NCI-H2029 treated with DMSO at 0.1 percent for 48 hours (cell line): ENCODE measurements at places on chromosomes 16 and 17.

DNA sequence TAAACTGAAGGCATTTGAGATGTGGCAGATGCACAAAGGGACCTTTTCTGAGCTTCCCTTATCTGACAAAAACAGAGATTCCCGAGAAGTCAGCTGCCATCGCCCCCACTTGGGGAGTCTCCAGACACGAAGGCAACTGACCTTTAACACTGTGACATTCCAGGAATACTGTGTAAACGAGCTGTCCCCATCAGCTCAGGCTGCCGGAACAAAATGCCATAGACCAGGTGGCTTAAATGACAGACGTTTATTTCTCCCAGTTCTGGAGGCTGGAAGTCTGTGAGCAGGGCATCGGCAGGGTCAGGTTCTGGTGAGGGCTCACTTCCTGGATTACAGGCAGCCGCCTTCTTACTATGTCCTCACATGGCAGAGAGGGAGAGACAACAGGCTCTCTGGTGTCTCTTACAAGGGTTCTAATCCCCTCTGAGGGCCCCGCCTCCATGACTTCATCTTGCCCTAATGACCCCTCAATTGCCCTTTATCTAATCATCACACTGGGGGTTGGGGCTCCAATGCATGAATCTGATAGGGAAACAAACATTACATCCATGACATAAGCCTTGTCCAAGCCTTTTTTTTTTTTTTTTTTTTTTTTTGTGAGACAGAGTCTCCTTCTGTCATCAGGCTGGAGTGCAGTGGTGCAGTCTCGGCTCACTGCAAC is 178.5 kb upstream of the RPL38 start:
- DNase-seq = no peak

DNA sequence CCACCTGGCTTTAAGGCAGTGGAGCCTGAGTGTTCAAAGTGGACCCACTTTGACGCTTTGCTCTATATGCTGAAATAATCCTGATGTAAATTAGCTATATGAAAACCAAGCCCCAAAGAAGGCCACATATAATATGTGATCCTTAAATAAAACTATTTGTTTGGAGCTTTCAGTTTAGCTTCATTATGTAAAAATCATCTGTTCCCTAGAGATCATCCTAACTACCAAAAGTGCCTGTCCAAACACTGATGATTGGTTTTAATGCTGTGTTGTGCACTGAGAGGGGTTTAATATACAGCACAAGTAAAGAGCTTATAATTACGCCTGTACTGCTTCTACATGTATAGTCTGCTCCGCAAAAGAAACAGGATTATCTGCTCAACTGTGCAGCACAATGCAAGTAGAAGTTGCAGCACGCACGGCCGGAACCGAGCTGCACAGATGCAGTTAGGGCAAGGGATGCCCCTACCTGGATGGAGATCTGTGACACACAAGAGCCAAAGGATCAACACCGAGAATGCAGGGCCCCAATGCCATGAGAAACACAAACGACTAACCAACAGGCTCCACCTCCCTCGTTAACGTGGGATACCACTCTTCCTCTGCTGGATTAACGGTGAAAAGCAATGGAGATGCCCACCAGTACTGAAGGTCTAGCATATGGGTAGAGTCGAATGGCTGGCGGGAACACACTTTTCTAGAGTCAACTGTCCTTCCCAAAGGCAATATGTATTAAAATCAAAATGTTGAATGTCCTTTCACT is 20.5 kb downstream of the USP7 start:
- DNase-seq = no peak

DNA sequence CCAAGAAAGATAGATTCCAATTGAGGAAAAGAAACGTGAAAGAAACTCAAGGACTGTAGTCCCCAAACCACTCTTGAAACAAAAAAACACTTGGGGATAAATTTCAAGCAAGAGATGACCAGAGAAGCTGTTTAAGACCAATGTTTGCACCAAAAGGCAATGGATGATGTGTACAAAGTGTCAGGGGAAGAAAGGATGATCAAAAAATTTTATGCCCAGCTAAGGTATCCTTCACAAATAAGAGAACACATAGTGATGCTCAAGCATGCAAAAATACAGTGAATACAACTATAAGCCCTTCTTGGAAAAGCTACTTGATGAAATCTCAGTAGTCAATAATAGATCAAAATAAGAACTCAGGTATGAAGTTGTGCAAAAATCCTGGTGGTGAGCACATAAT is 281.1 kb downstream of the CEP112 start:
- DNase-seq = no peak

GRCh38 chr16:52705122-52705521 is 158.2 kb upstream of the TOX3 start:
- no peak for DNase-seq

DNA sequence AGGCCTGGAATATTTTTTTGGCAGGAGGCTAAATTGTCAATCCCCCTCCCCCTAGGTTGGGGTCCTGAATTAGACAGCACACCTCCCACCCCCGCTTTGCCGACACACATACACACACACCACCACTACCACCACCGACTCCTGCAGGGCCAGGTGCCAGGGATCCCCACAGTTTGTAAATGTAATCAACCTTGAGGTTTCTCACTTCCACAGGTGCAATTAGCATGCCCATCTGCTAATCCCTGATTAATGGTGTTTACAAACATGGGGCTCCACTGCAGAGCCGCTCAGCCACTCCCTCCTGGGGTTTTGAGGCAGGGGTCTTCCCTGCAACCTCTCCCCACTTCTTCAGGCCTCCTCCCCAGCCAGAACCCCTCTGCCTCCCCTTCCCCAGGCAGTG is 11.8 kb downstream of the MRM1 start:
- no peak for DNase-seq

DNA sequence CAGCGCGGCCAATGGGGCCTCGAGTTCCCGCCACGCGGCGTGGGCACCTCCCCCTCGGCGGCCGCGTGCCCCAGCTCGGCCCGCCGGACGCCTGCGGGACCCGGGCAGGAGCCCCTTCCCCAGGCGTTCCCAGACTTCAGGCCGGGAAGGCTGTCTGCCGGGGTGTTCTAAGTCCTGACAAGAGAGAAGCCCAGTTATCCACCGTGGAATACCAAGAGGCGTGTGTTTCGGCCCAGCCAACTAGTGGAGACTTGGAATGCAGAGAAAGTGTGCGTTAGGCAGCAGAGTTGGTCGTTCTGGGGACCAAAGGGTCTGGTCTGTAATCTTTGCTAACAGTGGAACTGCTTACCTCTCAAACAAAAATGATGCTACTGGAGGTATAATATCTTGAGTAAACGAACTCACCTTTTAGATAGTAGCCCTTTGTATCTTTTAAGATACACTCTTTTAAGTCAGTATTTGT is 251 bp upstream of the HSF5 start:
- DNase-seq = no peak

DNA sequence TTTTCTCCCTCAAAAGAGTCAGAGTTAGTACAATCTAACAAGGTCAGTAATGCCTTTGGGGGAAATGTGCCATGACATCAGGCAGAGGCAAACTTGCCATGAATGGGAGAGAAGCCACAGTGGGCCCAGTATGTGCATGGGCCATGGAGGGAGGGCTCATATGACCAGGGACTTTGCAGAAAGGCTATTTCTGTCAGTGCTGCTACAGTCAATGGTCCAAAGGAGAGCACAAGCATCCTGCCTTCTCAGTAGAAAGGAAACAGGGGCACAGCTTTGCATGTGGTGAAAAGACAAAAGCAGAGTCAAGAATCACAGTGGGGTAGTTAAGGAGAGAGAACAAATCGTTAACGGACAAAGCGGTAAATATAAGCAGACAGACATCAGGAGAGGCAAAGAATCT is 11.2 kb upstream of the CORO6 start:
- no peak for DNase-seq

DNA sequence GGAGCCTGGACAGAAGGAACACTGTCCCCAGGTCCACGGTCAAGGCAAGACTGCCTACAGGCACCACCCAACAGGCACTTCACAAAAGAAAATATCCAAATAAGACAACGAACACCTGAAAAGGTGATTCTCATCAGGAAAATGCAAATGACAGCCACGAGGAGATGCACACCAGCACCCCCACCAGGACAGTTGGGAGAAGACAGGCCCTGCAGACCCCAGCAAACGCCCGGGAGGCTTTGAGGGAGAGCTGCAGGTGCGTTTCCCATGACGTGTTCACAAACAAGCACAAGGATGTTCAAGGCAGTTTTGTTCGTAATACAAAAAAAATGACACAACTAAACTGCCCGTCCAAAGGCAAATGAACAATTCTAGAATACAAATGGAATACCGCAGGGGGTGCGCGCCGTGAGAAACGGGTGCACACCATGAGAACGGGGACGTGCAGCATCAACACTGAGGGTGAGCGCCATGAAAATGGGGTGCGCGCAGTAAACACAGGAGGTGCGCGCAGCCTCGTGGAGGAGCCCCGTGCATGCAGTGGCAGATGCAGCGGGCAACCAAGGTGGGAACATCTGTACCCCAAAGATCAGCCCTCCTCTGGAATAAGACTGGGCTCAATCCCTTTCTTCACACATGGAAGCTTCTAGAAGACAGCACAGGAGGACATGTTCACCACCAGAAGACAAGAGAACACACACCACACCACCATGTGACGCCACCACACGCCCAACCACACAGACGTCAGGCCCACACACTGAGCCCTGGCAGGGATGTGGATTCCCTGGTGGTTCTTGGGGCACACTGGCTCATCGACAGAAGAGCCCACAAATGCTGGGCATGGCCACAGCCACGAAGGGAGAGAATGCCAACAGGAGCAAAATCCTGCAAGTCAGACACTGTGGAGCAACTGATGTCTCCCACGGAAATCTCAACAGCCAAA is 91.2 kb downstream of the ZNF778 start:
- no peak for DNase-seq

DNA sequence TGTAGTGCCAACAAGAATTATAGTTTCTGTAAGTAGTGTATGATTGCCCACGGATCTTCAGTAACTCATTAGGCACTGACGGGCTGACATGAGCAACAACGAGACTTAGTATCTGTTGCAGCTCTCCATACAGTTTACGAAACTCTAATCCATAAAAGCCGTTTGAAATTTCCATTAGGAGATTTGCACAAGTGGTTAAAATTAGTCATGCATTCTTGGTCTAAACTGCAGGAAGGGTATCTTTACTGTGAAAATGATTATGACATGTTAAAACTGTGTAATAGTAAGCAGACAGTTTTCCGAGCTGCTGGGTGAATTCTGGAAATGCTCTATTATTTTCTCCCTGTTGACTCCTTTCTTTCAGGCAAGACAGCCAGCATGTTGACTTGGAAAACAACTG is 605.0 kb downstream of the WWOX start:
- DNase-seq = no peak

- DNase-seq = no peak
Observed at GRCh38 chr17:4175921-4176807, 33.2 kb downstream of the CYB5D2 start.

DNA sequence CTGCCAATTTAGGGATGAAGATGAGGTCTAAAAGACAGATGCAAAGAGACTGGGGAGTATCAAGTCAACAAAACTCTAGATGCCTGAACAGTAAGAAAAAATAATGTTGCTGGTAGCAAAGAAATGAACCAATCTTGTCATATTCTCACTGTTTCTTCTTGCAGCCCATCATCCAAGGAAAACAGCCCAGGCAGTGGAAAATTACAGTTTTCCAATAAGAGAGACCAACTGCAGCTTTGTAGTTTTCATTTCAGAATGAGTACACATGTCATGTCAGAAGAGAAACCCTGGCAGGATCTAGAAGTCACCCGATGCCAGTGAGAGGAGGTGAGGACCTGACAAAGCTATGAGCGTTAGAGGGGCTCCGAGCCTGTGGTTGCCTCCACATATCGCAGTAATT is 500.4 kb upstream of the PSMD7 start:
- no peak for DNase-seq

GRCh38 chr16:85025781-85026653 is 1.6 kb upstream of the KIAA0513 start:
- no peak for DNase-seq

DNA sequence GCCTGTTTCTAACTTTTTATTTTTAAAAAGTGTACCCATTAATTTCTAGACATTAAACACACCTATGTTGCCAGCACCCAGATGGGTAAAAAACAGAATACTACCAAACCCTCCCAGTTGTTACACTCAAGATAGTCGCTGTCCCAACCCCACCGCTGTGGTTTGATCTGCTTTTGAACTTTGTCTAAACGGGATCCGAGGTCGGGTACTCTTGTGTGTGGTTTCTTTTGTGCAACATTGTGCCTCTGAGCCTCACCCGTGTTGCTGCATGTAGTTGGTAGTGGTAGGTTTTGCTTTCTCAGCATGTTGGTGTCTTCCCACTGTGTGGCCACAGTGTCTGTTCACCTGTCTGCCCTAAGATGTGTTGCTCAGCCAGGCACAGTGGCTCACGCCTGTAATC is 4.3 kb downstream of the KLHL36 start:
- no peak for DNase-seq

DNA sequence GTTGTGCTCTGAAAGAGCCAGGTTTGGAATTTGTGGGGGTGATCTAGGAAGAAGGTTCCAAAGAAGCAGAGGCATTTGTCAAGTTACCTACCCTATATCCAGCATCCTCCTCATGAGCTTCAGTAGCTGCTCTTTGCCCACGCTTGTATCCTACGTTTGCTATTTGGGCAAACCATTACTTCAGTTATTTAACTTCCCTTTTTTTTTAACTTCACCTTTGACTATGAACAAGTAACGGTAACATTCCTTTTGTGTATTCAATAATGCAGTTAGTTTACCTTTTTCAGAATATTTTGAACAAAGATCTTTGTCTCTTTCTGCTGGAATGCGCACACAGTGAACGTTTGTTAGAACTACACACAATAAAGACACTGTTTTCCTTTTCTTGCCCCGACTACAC is 41.5 kb downstream of the CYB5B start:
- DNase-seq = no peak

GRCh38 chr17:17087424-17088015 is 45.3 kb downstream of the MPRIP start:
- DNase-seq = no peak

- no peak for DNase-seq
Observed at GRCh38 chr16:11296706-11297491, 15.8 kb upstream of the PRM1 start.

DNA sequence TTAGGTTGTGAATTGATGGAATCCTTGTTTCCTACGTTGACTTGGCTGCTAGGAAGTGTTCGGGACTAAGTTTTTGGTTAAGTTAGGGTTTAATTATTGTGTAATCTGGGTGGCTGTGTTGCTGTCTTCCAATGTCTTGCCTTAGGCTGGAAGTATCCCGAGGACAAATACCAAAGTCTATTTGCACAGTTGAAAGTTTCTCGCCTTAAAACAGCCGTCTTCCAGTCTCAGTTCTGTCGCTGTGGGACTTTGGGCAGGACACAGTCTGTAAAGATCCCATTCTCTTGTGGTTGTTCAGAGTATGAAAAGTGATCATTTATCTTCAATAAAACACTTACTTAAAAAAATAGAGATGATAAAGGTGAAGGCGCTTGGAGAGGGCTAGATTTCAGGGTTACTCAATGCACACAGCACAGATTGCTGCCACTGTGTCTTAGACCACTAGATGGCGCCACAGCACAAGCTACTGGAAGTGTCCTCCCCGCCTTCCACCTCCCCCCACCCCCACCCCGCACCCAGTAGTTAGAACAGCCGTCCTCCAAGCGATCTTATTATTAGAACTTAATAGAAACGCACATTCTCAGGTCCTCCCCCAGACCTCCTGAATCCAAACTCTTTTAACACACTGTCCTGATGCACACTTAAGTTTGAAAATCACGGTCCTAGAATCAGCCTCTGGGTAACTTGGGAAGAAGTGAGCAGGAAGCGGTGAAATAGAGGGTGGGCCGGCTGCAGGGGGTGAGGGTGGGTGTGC is 45.8 kb downstream of the AKAP1 start:
- DNase-seq = peak; percentile 11
